ENCODE measurements at places on chromosomes 11 and 22. TPM values are rescaled to one million over a fixed set of nuclear protein-coding genes. Genes with fewer than 3 reads are reported as not detected.
A peak's percentile ranks its signal among the peaks of the same experiment; 100 is the strongest.

APOL6 gene
- 37.9 TPM for total RNA-seq

DNA sequence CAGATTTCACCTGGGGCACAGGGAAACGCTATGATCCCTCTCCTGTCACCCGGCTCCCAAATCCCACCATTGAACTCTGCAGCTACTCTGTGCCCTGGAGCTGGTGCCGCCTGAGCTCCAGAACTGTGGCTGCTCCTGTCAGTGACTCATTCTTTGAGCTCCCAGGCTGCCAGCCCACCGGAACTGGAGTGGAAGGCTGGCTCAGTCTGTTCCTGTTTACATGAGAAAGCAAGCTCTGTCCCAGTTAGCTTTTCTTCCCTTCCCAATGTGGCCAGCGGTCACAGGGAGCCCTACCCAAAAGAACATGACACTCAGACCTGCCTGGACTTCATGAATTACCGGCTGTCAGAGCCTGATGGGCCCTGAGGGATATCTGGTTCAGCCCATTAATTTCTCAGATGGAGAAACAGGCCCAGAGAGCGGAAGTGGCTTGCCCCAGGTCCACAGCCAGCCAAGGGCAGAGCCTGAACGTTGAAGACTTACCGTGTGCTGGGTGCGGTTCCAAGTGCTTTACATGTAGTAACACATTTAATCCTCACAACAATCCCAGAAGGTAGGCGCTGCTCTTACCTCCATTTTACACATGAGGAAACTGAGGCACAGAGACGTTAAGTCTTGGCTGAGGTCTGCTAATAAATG, 23.8 kb upstream of the IGSF22 start:
- peak; percentile 74 for DNase-seq

GRCh38 chr11:72234514-72234830, 9.5 kb downstream of the PHOX2A start:
- no peak for DNase-seq

GRCh38 chr11:109865548-109866186, 227.5 kb upstream of the ZC3H12C start:
- peak; percentile 75 for DNase-seq

DNA sequence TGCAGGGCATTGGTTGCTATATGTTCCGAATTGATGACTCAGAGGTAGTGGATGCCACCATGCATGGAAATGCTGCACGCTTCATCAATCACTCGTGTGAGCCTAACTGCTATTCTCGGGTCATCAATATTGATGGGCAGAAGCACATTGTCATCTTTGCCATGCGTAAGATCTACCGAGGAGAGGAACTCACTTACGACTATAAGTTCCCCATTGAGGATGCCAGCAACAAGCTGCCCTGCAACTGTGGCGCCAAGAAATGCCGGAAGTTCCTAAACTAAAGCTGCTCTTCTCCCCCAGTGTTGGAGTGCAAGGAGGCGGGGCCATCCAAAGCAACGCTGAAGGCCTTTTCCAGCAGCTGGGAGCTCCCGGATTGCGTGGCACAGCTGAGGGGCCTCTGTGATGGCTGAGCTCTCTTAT, 5.4 kb upstream of the TTC36 start:
- no peak for DNase-seq

DNA sequence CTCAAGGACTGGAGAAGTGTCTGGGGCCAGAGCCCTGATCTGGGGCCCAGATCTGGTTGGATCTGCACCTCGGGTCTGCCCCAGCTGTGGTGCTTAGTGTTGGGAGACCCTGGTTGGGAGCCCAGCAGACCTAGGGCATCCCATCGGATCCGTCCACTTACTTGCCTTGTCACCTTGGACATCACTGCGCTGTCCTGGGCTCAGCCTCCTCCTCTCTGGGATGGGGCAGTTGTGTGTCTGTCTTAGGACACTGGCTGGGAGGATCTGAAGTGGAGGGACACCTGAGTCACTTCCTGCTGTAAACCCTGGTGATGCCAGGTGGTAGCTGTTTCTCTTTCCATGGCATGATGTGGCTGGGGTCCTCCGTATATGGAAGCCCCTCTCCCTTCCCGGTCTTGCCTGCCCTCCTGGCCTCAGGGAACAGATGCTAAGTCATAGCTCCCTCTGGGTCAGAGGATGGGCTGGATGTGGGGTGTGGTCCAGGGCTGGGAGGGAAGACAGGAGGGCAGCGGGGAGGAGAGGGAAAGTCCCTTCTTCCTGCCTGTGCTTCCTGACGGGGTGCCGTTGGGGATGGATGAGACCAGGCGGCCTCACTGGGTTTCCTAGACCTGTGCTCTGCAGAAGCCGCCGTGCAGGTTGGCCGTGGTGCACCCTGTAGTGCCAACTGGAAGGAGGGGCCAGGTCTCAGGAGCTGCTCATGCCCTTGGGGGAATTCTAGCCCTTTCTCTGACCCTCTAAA, 12.1 kb upstream of the OMP start:
- DNase-seq = no peak

Measured in adrenal gland (tissue), 19 donors.